ENCODE measurements at places on chromosomes 6 and 20. TPM values are rescaled to one million over a fixed set of nuclear protein-coding genes. Genes with fewer than 3 reads are reported as not detected.

DNPH1 gene
- 103 TPM for total RNA-seq

SRMS gene
- total RNA-seq = not detected

EPHA7 gene
- total RNA-seq = 31.4 TPM

ULBP1 gene
- total RNA-seq = 0.13 TPM

HCK gene
- not detected for total RNA-seq

GRCh38 chr20:21505161-21505809 is 8.6 kb downstream of the NKX2-2 start:
- DNase-seq = peak; percentile 37

DNA sequence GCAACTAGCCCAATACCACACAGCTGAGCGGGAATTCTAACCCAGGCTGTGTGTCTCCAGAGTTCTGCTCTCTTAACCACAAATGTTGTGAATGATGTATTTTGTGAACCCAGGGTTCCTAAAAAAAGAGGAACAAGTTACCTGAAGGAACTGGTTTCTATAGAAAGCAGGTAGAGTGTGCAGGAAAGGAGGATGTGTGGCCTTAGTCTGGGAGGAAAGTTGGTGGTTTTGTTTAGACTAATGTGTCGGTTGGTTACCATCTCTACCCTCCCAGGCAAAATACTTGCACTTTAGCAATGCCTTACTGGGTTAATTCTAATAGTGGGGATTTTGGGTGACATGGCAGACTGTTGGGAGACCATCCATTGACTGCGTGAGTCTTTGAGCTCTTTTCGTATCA is 143.3 kb downstream of the SCP2D1 start:
- no peak for DNase-seq

DNA sequence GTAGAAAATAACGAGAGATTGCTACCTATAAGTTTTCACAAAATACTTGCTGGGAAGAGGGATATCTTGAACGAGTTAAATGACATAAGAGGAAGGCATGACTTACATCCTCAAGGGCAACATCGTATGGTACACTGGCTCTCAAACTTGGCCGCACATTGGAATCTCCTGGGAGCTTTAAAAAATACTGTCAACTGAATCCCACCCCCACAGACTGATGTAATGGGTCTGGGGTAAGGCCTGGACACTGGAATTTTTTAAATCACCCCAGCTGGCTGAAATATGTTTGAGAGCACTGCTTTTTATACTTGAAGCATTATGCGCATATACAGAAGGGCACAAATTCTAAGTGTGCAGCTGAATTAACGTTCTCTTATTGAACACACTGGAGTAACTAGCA is 8.0 kb upstream of the TSHZ2 start:
- no peak for DNase-seq

DNA sequence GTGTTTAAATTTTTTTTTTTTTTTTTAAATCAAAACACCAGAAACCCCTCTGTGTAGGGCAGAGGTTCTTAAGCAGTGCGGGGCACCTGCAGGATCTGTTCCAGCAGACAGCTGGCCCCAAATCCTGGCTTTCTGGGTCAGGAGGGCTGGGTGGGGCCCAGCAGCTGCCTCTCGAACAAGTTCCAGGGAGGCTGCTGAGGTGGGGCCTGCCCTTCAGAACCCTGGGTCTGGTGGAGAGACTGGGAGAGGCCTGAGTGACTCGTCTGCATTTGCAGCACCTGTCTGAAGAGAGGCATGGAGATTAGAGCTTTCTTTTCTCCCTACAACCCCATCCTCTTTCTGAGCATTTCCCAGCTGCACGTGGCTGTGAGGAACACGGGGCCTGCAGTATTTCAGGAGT is 8.4 kb downstream of the PSMG4 start:
- DNase-seq = no peak

- DNase-seq = no peak
Observed at GRCh38 chr6:153493501-153493900, 362.4 kb upstream of the RGS17 start.

DNA sequence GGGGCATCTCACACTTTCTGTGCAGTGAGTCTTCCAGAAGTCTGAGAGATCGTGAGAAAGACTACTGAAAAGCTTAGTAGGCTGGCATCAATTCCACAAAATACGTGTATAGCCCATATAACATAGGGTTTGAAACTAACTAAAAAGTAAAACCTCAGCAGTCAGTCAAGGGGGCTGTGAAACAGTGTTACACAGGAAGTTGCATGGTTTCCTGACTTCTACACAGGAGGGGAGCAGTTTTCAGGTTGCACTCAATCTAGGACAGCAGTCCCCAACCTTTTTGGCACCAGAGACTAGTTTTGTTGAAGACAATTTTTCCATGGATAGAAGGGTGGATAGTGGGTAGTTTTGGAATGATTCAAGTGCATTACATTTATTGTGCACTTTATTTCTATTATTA is 4.7 kb upstream of the LY86 start:
- DNase-seq = no peak

- DNase-seq = no peak
Observed at GRCh38 chr20:53734006-53734688, 140.5 kb upstream of the ZNF217 start.

DNA sequence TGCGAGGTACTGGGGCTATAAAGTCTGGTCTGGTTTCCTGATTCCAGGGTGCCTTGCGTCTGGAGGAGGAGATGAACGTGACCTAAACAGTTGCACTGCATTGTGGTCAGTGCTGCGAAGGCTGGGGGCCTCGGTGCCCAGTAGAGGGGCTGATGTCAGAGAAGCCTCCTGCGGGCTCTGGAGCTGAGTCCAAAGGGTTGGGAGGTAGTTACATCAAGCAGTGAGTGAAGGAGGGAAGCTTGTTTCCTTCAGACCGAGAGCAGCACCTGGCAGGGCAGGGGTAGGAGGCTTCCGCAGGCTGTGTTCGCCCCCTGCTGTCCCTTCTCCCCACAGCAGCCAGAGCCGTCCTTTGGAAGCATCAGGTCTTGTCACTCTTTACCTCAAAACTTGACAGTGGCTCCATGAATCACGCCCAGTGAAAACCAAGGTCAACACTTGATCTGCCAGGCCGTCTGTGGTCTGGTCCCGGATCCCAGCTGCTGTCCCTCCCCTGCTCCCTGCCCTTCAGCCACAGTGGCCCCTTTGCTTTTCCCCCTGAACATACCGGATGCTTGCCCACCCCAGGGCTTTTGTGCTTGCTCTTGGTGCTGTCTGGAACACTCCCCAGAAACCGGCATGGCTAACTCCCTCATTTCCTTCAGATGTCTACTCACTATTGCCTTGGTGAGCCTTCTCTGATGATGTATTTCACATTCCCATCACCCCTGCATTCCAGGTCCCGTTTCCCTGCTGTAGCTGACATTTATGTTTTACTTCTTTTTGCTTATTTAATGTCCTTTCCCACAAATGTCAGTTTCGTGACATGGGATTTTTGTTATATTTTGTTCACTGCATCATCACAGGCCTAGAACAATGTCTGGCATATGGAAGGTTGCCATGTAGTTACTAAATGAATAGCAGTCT is 7.0 kb downstream of the DYNLRB1 start:
- DNase-seq = peak; percentile 95

GRCh38 chr6:57242505-57242904 is 20.4 kb upstream of the RAB23 start:
- DNase-seq = peak; percentile 90

- peak; percentile 98 for DNase-seq
Observed at GRCh38 chr6:25192590-25193459, 86.3 kb upstream of the CARMIL1 start.

DNA sequence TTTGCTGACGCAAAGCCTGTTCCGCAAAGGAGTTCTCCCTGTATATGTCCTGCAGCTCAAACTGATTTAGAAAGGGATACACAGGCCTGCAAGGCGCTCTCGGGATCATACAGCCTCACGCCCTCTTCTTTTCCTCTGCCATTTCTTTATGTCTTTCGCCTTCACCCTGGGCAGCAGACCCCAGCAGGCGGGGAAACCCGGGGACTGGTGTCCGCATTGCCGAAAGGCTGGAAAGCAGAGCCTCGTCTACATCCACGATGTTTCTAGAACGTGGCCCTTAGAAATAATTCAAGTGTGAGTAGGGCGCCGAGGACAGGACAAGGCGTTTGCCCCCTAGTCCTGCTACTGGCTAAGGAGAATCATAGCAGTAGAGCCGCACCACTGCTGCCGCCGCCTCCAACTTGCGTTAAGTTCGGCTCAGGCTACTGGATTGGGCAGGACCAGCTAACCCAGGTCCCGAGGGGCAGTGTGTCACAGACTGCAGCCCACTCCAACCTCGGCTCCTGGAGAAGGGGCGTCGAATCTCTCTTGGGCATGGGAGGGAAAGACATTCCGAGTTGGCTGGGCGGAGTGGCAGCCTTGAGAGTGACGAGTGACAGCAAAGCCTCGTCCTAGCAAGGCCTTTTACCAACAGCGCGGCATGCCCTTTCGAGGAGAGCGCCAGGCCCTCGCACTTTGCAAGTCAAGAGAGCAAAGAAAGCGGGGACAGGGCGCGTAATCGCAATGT is 2.6 kb upstream of the TBX18 start:
- no peak for DNase-seq

- DNase-seq = no peak
Observed at GRCh38 chr20:37303637-37304036, 14.2 kb downstream of the MANBAL start.

DNA sequence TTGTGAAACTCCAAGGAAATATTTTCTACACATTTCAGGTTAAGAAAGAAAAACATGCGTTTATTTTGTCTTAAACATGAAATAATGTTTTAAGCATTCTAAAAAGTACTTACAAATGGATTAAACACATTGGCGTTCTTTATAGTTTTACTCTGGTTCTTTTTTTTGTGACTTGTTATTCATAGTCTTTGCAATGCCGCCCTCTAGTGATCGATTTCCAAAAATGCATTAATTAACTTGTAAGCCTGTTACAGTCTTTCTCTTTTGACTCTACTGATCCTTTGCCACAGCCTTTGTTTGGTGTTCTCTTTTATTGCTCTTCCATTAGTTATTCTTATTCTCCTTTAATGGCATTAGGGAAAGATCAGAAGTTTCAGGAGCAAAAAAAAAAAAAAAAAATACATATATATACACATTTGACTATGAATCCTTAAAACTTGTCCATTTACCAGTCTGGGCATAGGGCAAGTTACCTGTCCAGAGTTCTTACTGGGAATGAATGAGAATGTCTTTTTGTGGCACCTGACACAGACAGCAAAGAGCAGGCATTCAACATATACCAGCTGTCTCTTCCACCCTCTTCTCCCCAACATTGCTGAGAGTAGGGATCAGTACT is 59.9 kb downstream of the MACROD2 start:
- peak; percentile 61 for DNase-seq

DNA sequence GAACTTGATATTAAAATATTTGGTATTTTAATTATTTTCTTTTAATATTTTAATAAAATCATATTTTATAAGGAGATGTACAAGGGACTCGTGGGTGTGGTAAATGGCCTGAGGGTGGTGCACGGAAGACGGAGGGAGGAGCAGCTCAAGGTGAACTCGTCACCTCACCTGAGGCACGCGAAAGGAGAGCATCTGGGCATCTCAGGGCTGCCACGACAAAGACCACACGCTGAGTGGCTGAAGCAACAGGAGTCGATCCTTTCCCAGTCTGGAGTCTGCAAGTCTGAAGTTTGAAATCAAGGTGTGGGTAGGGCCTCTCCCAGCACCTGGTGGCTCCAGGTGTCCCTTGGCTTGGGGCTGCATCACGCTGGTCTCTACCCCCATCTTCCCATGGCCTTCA is 39.7 kb downstream of the APCDD1L start:
- no peak for DNase-seq

DNA sequence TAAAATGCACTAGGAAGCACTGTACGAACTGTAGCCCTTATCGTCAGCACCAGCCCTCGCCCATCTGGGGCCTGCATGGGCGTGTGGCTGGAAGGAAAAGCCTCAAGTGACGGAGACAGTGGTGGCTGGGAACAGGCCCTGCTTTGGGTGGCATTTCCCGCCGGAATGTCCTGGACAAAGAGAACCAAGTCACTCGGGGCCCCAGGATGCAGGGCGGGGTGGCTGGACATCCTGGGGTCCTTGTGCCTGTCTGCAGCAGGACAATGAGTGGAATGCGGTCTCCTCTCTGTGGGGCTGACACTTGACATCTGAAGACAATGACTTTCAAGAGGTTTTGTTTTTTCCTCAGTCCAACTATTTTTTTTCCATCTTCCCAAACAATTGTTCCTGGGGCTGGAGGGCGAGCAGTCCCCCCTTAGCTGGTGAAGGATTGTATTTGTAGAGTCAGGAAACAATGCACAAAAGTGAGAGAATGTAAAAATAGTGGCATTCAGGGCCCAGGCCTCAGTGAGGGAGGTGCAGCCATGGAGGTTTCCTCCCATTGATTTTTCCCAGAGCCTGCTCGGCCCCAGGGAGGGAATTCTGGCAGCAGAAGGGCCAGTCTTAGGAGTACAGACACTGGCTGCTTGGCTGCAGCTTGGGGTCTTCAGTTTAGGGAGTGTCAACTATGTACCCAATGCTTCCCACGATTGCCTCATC is 64.4 kb downstream of the PREX1 start:
- no peak for DNase-seq

- DNase-seq = no peak
Observed at GRCh38 chr6:28589957-28590349, 64.3 kb downstream of the GPX5 start.

DNA sequence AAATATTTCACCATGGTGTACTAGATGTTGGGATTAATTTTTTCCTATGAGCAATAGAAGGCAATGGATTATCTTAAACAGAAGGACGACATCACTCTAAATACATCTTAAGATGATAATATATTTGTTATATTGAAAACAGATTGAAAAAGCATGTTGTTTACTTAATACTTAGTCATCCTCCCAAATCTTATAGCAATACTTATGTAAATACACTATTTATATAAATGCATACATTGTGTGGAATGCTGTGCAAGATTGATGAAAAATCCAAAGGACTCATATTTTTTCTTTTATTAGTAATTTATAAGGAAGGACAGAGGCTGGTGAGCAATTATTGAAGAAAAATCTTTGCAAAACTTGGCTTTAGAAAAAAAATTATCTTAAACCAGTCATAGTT is 593.5 kb downstream of the MMUT start:
- DNase-seq = no peak

DNA sequence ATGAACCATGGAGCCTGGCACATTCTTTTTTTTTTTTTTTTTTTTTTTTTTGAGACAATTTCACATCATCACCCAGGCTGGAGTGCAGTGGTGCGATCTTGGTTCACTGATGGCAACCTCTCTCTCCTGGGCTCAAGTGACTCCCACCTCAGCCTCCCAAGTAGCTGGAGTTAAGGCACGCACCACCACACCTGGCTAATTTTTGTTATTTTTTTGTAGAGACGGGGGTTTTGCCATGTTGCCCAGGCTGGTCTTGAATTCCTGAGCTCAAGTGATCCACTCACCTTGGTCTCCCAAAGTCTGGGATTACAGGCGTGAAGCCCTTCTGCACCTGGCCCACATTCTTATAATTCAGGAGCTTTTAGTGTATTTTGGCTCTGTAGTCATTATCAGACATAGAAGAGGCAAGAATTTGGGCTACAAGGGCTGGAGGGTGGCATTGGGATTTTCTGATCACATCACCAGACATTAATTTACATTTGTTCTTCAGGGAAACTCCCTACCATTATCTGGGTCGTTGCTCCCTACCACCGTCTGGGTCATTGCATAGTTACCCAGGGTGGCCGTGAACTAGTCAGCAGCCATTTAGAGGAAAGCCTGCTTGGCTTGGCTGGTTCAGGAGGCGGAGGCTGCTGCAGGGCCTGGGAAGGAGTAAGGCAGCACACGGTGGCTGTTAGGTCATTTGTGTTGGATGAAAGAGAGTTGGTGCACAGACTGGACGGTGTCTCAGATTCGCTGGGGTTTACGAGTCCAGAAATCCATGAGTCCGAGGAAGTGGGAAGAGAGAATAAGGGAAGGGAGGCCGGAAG is 17.6 kb downstream of the ARID1B start:
- DNase-seq = no peak

GRCh38 chr6:89559487-89559886 is 79.1 kb downstream of the LYRM2 start:
- peak; percentile 2 for DNase-seq

Data from LHCN-M2 (cell line).